ENCODE measurements at places on chromosomes 6 and 20. TPM values are rescaled to one million over a fixed set of nuclear protein-coding genes. Genes with fewer than 3 reads are reported as not detected.

- DNase-seq: peak; percentile 95
These were observed 34.5 kb downstream of the HLA-A start for GRCh38 chr6:29976588-29977424.

DNA sequence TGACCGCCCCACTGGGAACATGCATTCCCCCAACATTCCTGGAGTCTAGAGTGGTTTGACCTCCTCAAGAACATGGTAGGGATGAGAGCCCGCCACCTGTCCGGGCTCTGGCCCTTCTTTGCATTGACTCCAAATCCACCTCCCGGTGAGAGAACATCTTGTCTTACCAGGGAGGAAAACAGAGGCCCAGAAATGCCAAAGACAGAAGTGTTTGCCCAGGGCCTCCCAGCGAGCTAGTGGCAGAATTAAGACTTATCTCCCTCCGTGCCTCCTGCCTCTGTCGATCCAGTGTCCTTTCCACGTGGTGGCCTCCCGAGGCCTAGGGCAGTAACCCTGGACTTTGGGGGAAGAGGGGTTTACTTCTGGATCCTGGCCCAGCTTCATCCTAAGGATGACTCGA is 134.8 kb downstream of the JPH2 start:
- DNase-seq: no peak

- no peak for DNase-seq
These were observed 107.6 kb downstream of the PSMB1 start for GRCh38 chr6:170445487-170445886.

- no peak for DNase-seq
These were observed 39.7 kb upstream of the TULP1 start for GRCh38 chr6:35552285-35552917.

- DNase-seq: no peak
These were observed 67.4 kb downstream of the STMND1 start for GRCh38 chr6:17169291-17169690.

The FOXA2 gene
- not detected for total RNA-seq

The SLCO4A1 gene
- total RNA-seq: 45.9 TPM
